Left cardiac atrium (tissue), 4 donors: ENCODE measurements at places on chromosomes 11 and 22.

DNA sequence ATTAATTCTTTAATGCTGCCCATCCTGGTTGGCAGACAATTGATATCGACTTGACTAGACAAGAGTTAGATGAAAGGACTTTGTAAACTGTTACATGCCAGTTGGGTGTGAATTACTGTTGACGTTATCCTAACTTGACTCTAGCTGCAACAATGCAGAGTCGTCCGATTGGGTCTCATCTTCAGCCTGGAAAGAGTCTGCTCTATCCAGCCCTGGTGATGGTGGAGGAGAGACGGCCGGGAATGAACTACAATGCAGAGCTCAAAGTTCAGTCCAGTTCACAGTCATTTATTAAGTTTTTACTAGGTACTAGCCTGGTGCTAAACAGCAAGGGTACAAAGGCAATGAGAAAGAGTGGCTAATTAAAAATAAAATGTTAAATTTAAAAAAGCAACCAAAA is 4.9 kb upstream of the SMIM35 start:
- no peak for DNase-seq

DNA sequence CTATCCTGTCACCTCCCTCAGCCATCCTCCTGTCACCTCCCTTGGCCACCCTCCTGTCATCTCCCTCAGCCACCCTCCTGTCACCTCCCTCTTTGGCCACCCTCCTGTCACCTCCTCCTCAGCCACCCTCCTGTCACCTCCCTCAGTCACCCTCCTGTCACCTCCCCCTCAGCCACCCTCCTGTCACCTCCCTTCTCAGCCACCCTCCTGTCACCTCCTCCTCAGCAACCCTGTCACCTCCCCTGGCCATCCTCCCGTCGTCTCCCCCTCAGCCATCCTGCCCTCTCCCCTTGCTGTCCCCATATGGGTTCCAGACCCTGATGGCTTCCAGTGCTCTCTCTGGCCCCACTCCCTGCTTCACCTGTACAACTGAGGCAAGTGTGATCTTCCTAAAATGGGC is 61.8 kb downstream of the SCUBE1 start:
- DNase-seq: no peak

DNA sequence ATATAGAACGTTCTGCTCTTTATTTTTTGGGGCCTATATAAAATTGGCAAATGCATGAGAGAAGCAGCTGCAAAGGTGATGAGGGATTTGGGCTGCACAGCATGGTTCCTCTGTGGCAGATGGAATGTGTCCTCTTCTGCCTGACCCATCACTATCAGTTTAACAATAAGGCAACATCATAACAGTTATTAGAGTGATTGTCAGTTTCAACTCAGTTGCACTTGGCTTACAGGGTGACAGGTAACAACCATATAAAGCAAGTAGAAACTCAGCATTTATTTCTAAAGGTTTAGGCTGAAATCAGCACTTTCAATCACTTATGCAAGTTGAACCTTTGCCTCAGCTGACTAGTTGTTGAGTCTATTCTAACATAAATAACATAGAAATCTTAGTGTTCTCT is 935.4 kb upstream of the CHORDC1 start:
- DNase-seq: no peak

- no peak for DNase-seq
Measured at GRCh38 chr11:74735365-74735928, 4.2 kb upstream of the CHRDL2 start.

DNA sequence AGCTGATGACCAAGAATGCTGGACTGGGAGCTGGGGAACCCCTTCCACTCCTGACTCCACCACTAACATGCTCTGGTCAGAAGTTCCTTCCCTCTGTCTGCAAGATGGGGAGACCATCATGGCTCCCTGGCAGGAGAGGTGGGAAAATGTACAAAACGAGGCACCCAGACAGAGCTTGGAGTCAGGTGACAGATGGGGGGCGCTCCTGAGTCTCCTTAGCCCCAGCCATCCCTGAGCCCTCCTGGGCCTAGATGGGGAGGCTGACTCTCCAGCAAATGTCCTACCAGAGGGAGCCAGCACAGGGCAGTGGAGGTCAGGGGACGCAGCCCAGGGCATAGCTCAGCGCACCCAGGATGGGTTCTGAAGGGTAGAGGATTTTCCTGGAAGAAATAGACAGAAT is 20.0 kb downstream of the KCNJ4 start:
- DNase-seq: no peak

- DNase-seq: no peak
Measured at GRCh38 chr11:122154227-122154626, 38.2 kb upstream of the BLID start.
